Neural progenitor cell (in vitro differentiated cells): ENCODE measurements at places on chromosomes 7 and 10. TPM values are rescaled to one million over a fixed set of nuclear protein-coding genes. Genes with fewer than 3 reads are reported as not detected.

The SLC18A3 gene
- not detected in 2 replicates for total RNA-seq

The BHLHA15 gene
- 0.69 and 4.8 TPM in 2 replicates for total RNA-seq

The RTKN2 gene
- total RNA-seq: 39.1 and 65.9 TPM in 2 replicates

DNA sequence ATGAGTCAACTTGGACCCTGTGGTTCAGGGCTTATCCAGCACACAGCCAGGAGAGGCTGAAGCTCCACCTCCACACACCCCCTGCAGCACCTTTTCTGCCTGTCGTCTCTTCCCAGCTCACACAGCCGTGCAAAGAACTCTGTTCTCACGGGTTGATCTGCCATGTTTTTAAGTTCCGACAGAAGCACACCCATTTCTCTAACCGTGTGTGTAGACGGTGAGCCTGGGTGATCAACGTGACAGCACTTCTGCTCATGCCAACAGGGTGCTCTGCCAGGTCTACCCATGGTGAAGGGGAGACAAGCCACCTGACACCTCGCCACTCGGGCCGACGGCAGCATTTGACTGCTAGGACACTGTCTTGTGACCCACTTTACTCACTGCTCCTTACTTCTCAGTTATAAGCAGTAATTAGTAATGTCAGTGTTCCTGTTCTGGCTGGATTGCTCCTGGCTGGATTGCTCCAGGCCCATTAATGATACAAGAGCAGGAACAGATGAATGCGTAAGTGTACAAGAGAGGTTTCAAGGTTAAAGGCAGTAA is 90.5 kb downstream of the RNF216 start:
- no peak for DNase-seq

- no peak for DNase-seq
Observed at GRCh38 chr7:130400120-130400572, 19.9 kb downstream of the CPA1 start.

DNA sequence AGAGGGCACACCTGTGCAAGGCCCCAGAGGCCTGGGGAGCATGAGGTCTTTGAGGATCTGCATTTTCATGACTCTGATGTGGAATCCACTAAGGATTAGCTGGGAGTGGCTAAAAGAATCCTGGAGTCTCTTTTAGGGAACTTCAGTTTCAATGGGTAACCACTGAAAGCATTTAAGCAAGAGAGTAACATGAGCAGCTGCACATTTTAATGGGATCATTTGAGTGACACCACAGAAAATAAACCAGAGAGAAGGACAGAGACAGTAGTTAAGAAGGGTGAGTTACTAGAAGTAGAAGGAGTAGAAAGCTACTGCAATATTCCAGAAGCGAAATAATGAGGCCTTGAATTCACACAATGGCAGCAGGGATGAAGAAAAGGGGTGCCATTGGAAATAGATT is 5.2 kb downstream of the GOT1 start:
- no peak for DNase-seq
